ENCODE measurements at places on chromosomes 6 and 20.

DNA sequence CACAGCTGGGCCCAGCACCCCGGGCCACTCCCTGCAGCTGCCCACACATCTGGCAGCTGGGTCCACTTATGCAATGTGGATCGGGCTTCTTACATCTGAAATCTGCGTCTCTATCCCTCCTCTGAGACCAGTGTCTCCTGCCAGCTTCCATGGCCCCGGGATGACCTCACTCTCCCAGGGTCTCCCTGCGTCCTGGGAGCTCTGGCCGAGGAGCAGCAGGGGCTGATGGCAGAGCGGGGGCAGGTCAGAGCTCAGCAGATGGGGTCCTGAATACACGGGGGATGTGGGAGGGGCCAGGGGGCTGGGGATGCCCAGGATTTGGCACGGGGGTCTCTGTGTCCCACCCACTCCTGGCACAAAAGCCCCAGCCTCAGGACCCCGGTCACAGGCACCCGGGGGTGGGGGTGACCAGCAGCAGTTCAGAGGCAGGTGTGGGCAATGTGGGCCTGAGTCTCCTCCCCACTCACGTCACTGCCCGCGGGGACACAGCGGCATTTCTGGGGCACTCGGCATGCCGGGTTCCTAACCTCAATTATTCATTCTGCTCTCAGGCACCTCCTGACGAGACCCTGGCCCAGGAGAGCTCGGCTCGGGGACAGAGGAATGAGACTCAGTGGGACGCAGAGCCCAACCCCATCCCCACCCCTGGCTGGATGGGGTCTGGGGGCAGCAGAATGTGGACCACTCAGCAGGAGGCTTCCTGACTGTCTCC, 16.4 kb downstream of the CHRNA4 start:
- no peak for DNase-seq

DNA sequence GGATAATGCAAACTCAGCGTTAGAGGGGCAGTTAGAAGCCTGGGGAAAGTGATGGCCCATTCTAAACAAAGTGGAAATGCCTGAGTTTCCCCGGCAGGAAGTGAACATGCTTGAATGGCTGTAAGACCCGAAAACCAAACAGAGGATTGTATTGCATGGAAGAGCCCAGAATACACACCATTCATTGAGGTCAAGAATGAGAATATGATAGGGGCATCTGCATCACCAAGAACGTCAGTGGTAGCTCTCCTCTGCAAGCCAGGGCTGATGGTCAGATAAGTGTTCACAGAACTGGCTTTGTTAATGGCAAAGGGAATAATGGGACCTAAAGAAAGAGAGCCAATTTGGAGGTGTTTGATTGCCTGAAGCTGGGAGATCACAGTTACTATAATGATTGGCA, 663.4 kb downstream of the KHDRBS2 start:
- no peak for DNase-seq

DNA sequence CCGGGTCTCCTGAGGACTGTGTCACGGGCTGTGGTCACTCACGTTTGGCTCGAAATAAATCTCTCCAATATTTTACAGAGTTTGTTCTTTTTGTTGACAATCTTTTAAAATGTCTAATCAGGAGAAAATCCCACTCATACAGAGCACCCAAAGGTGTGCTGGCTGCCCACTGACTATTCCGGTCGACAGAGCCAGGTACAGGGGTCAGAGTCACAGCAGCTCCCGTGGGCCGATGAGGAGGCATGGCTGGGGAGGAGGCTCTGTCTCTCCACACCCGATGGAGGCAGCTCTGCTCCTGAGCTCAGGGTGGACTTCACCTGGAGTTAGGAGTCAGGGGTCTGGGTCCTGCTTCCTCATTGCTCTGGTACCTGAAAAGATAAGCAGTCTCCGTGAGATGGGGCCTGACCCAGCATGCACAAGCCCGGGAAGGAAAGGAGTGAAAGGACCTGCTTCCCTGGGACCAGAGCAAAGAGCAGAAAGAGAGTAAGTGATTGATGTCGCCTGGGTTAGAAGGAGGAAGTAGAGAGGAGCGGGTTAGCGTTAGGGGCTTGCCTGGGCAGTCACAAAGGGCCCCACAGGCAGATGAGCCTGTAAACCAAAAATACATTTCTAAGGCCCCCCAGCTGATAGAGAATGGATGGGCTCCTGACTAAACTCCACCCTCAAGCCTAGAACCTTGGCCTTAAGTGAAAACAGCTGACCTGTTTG, 53.5 kb upstream of the UNC93A start:
- no peak for DNase-seq

GRCh38 chr6:42448391-42448790, 3.3 kb downstream of the TRERF1 start:
- DNase-seq, result no peak

GRCh38 chr6:33202799-33203198, 1.7 kb upstream of the HSD17B8 start:
- no peak for DNase-seq

DNA sequence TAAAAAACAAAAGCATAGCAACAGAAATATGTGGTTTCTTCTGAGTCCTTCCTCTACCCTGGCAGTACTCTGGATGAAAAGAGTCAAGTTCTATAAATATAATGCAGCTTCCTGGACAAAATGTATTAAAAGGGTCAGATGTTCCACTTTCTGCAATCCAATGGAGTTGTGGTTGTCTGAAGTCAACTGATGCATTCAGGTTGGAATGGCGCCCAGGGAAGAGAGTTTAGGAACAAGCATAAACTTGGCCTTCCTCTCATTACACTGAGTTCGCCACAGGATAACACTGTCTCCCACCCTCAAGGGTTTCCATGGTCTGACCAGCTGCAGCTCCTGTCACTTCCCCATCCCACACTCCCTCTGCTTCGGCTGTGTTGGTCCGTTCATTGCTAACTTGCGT, 66.4 kb downstream of the PLEKHG1 start:
- peak; percentile 76 for DNase-seq

GRCh38 chr20:44587035-44587980, 4.9 kb downstream of the PKIG start:
- no peak for DNase-seq

GRCh38 chr6:145155411-145155810, 579.9 kb downstream of the EPM2A start:
- no peak for DNase-seq

GRCh38 chr6:165679326-165679725, 16.3 kb upstream of the PDE10A start:
- no peak for DNase-seq

DNA sequence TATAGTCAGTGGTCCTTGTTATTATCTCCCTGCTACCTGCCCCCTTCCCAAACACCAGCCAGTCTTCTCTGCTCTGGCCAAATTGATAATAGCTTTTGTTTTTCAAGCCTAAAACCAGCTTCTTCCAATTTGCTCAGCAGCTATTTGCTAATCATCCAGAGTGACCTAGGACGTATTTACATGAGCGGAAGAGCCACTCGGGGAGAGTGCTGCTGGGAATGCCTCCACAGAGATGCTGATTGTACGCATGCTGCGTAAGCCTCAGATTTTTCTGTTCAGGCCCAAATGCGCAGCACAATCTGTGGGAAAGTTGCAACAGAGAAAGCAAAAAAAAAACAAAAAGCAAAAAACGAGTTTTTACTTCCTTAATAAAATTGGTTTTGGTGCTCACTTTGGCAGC, 24.4 kb upstream of the ID1 start:
- DNase-seq, result no peak

- no peak for DNase-seq
Measured at GRCh38 chr6:3517350-3517749, 60.5 kb upstream of the SLC22A23 start.
